ENCODE measurements at places on chromosomes 5 and 9.

DNA sequence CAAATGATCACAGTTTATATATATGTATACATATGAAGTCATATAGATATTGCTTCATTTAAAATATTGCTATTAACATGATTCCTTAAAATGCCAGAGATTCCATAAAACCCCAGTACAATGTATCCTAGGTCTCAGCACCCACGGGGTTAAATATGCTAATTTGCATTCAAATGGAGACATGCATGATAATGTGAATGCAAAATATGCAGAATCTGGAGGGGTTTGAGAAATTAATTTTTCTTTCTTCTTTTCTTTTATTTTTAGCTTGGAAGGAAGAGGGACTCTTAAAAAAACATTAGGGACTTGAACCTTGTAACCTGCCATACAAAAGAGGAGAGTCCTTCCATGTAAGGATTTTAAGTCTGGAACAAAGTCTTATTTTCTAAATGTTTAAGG lies 211.9 kb downstream of the MEF2C start:
- DNase-seq, result no peak

DNA sequence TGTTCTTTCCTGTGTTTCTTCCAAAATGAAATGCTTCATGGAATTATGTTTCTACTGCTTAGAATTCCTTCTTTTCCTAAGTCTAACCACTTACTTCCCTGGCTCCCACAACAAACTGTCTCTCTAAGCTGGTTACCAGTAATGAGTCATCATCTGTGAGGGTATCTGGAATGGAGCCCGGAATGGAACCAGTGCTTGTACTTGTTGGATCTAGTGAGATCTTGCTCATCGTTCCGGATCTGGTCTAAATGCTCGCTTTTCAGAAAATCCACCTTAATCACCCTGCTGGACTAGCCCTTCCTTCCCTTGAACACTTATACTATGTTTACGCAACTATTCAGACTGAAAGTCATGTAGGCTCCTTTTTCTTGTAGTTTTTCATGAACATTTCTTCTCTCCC lies 184.8 kb downstream of the PBX3 start:
- DNase-seq, result peak; percentile 20

- no peak for DNase-seq
These were observed 60.3 kb downstream of the ADAMTS2 start for GRCh38 chr5:179284751-179285631.

DNA sequence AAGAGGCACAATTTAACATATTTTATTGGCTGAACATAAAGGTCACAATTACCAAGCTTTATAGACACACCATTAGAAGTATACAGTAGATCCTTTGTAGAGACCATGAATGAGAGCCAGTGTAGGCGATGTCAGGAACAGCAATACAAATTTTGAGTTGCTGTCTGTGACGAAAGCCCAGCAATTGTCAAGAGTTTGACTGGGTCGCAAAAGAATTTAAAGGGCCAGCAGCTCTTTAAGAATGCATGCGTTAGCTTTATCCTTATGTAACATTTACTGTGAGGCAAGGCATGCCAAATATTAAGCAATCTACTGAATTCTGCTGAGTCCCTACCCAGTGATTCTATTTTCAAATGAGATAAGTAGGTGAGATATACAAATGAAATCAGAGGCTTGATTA lies 236.9 kb downstream of the ARRDC3 start:
- no peak for DNase-seq

DNA sequence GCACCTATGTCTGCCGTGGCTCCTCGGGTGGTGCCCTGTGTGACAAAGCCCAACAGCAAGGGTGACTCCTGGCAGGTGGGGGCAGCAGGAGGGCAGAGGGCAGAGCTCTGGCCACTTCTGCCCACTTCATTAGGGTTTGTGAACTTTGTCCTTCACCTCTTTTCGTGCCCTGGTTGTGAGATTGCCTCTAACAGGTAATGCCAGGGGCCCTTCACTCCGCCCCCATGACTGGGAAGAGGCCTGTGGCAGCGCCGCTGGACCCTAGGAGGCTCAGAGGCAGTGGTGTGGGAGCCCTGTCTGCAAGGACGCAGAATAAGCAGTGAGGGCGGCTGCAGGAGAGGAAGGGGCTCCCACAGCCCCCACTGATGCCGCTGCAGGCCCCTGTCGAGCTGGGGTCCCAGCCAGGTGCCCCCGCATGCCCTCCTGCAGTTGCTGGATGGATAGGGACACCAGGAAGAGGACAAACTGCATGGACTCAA lies 108.7 kb upstream of the LMX1B start:
- DNase-seq, result no peak

DNA sequence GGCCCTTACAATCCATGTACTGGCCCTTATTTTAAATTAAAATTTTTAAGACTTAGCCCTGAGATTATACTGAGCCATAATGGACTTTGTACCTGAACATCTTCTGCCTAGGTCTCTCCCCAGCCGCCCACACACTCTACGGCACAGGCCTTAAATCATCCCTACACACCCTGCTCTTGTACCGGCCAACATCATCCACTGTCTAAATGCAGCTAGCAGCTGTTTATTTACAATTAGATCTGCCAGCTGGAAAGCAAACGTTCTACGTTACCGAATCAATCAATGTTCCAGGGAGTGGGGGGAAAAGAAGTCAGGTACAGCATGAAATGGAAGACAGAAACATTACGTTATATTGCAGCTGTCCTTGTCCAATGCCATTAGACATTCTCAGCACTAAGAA lies 88.4 kb upstream of the GRAMD2B start:
- no peak for DNase-seq

DNA sequence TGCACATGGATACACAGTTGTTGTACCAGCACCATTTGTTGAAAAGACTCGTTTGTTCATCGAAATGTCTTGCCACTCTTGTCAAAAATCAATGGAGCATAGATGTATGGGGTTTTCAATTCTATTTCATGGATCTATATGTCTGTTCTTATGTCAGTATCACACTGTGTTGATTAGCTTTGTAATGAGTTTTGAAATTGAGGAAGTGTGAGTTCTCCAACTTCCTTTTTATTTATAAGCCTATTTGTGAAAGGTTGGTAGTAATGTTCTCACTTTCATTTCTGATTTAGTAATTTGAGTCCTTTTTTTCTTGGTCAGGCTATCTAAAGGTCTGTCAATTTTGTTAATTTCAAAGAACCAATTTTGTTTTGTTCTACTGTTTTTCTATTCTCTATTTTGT lies 26.1 kb downstream of the ZNF510 start:
- DNase-seq, result no peak

- DNase-seq, result peak; percentile 77
These were observed 42.8 kb downstream of the CAMSAP1 start for GRCh38 chr9:135864447-135865049.
